ENCODE measurements at places on chromosomes 7 and 10.

DNA sequence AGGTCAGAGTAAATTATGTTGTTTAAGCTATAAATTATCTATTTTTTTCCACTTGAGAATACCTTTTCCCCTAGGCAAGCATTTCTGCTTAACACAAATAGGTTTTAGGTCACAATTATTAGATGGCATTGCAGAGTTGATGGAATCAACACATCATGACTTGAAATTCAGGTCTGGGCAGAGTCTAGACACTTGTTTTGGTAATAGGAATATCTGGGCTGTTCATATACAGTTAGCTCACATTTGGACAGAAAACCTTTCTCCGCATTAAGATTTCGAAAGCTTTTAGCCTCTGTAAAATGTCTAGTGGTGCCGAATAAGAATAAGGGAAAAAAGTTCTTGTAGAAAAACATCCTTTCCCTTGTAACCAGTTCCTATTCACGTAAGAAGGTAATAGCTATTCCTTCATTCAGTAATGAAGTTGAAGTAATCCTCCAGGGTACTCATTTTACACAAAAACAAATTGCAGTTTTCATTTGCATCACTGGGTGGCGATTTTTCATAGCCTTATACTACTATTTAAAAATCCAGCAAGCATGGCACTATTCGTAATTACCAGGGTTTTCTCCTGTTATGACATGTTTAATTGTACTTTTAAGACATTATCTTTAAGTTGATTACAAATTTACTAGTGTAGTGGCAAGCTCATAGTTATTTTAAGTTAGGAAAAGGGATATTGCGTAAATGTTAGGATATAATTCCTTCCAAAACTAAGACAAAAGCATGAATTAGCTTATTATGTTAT is 37.0 kb downstream of the RPA3 start:
- DNase-seq, result no peak

- no peak for DNase-seq
Measured at GRCh38 chr7:1895664-1896515, 225.8 kb downstream of the ELFN1 start.

GRCh38 chr7:114086537-114086913 is 167.7 kb upstream of the PPP1R3A start:
- DNase-seq, result peak; percentile 15

GRCh38 chr7:95095259-95095965 is 188.0 kb downstream of the PPP1R9A start:
- DNase-seq, result no peak

- DNase-seq, result no peak
Measured at GRCh38 chr7:26144184-26145080, 7.6 kb upstream of the NFE2L3 start.

All from ELF-1 (cell line).